ENCODE measurements at places on chromosomes 1 and 21.
A peak's percentile ranks its signal among the peaks of the same experiment; 100 is the strongest.

- DNase-seq = no peak
Observed at GRCh38 chr1:107954126-107954525, 10.9 kb downstream of the VAV3 start.

- no peak for DNase-seq
Observed at GRCh38 chr1:157585984-157586383, 11.9 kb downstream of the FCRL4 start.

GRCh38 chr1:41475859-41476567 lies 8.5 kb downstream of the EDN2 start:
- DNase-seq = no peak

GRCh38 chr1:119974013-119974412 lies 77.7 kb upstream of the ADAM30 start:
- no peak for DNase-seq

- no peak for DNase-seq
Observed at GRCh38 chr1:174815474-174815908, 184.3 kb upstream of the CACYBP start.

- DNase-seq = no peak
Observed at GRCh38 chr1:18253093-18253492, 145.5 kb downstream of the IGSF21 start.

GRCh38 chr1:23695667-23696066 lies 4.1 kb downstream of the RPL11 start:
- DNase-seq = no peak

DNA sequence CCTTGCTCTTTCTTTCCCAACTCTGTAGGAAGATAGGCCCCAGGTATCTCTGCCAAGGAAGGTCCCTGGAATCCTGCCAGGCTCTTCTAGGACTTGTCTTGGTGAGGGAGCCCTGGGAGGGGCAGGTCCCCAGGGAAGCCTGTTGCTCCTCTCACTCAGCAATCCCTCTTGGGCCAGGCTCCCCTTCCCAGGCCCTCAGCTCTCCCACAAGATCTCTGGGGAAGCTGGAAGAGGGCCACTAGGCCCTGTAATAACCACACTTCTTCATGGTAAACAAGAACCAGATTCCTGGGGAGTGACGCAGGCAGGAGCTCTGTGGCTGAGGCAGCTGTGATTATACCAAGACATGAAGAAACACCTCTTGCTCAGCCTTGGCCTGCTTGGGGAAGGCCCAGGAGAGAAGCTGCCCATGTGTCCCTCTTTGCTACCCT lies 9.9 kb upstream of the MAPKAPK2 start:
- no peak for DNase-seq

- DNase-seq = no peak
Observed at GRCh38 chr1:225258811-225259210, 169.0 kb downstream of the LBR start.

- no peak for DNase-seq
Observed at GRCh38 chr21:44381874-44382273, 28.5 kb downstream of the TRPM2 start.

DNA sequence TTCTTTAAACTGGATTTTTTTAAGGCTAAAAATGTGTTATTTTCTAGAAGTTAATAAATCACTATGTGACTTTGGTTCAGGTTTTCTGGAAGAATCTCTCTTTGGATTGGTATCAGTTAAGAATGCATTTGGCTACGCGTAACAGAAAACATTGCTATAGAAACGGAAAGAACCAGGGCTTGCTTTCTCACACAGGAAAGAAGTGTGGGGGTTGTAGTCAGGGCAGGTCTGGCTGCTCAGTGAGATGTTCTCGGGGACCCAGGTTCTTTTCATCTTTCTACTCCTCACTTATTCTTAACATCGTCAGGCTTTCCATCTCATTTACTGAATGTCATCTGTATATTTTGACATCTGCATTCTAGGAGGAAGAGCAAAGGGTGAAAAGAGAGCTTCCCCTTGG lies 191.4 kb downstream of the ZBTB18 start:
- DNase-seq = no peak

DNA sequence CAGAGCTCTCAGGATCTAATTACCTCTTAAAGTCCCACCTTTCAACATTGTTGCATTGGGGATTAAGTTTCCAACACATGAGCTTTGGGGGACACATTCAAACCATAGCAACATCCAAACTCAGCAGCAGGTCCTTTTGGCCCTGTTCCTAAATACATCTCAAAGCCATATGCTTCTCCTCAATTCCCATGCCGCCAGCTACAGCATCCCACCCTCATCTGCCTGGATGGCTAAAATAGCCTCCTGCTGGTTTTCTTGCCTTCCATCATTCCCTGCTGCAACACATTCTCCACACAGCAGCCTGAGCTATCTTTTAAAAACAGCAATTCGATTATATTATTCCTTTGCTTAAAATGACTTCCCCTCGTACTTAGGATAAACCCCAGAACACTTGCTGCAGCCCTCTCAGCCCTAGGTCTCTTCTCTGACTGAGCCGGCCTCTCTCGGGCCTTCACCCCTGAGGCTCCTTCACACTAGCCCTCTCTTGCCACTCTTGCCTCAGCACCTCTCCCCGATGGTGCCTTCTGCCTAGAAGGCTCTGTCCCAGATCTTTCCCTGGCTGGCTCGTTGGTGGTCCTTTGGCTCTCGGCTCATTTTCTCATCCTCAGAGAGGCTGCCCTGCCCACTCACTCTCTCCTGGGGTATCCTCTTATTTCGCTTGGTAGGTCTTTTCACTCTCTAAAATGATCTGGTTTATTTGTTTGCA lies 16.5 kb downstream of the MYBPH start:
- DNase-seq = no peak

DNA sequence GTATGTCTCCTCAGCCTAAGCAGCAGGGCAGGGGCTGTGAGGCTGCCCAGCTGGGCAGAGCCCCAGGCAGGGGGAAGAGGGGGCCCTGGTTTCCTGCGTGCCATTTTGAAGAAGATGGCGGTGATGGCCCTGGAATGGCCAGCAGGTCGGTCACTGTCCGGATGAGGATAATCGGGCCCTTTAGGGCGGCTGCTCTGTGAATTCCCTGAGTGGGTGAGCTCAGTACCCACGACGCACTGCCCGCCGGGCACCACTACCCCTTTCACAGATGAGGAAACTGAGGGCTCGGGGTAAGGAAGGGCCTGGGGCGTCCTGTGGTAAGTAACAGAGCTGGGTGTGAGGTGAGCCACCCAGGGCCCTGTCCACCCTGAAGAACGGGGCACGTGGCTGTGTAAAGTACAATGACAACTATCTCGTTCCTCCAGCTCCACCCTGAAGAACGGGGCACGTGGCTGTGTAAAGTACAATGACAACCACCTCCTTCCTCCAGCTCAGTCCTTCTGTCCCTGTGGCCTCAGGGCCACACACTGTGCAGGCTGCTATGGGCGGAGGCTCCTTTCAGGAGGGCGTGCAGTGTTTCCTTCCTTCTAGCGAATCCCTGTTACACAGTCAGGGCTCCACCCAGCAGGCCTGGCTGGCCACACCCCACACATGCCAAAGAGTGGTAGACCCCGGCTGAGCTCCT lies 23.2 kb downstream of the ITGB2 start:
- DNase-seq = no peak

DNA sequence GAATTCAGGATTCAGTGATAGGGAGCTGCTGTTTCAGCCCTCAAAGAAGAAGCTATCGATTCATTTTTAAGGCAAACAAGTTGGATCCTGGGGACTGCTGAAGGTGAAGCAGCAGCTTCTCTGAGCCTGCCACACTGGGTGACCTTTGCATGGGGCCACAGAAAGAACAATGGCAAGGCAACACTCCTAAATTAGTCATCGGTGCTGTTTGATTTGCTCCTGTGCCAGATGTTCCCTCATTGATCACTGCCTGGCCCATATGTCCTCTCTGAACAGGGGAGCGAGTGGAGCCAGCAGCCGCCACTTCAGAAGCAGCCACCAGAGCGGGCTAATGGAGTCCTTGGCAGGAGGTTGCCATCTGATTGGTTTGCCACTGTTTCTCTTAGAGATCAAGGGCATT lies 391.5 kb downstream of the NTNG1 start:
- no peak for DNase-seq

DNA sequence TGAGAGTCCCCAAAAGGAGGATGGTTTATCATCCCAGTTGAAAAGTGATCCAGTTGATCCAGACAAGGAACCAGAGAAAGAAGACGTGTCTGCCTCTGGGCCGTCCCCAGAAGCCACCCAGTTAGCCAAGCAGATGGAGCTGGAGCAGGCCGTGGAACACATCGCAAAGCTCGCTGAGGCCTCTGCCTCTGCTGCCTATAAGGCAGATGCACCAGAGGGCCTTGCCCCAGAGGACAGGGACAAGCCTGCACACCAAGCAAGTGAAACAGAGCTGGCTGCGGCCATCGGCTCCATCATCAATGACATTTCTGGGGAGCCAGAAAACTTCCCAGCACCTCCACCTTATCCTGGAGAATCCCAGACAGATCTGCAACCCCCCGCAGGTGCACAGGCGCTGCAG lies 43.3 kb downstream of the ZBTB17 start:
- no peak for DNase-seq

GRCh38 chr1:3463013-3463385 lies 8.5 kb downstream of the ARHGEF16 start:
- no peak for DNase-seq

- DNase-seq = no peak
Observed at GRCh38 chr1:184648856-184649201, 105.8 kb downstream of the EDEM3 start.

GRCh38 chr1:153777648-153778047 lies 2.4 kb downstream of the SLC27A3 start:
- DNase-seq = no peak

DNA sequence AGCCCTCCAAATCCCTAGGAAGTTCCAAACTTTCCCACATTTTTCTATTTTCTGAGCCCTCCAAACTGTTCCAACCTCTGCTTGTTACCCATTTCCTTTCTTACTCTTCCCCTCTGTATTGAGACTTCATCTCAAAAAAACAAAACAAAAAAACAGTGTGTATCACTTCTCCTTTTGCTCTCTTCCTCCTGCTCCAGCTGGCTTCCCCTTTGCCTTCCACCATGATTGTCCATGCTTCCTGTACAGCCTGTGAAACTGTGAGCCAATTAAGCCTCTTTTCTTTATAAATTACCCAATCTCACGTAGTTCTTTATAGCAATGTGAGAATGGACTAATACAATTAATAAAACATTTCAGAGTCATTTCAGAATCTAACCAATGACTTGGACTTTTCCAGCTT lies 69.6 kb upstream of the KRTAP19-8 start:
- DNase-seq = no peak

- DNase-seq = no peak
Observed at GRCh38 chr21:29893687-29894086, 46.1 kb downstream of the GRIK1 start.

DNA sequence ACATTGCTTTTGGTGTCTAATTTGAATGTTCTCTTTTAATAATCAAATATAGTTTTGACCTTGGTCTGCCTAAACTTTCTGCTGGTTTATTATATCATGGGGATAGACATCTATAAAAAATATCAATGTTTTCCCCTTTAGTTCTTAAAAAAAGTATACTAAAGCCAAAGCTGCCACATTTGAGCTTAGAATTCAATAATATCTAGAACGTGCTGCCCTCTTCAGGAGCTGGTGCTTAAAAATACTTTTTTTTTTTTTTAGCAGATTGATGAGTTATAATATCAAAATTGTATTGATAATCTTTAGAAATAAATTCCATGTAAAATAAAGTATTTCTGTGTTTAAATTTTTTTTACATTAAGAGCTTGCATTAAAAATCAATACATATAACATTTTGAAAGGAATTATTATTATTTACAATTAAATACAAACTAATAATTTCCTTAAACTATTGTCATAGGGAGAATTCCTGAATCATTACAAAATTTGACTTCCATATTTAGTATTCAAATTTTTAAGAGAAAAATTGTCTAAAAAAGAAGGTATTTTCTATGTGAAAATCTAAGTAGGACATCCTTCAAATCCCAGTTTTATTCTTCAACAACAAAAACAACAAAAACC lies 40.1 kb upstream of the ADGRL2 start:
- DNase-seq = no peak

DNA sequence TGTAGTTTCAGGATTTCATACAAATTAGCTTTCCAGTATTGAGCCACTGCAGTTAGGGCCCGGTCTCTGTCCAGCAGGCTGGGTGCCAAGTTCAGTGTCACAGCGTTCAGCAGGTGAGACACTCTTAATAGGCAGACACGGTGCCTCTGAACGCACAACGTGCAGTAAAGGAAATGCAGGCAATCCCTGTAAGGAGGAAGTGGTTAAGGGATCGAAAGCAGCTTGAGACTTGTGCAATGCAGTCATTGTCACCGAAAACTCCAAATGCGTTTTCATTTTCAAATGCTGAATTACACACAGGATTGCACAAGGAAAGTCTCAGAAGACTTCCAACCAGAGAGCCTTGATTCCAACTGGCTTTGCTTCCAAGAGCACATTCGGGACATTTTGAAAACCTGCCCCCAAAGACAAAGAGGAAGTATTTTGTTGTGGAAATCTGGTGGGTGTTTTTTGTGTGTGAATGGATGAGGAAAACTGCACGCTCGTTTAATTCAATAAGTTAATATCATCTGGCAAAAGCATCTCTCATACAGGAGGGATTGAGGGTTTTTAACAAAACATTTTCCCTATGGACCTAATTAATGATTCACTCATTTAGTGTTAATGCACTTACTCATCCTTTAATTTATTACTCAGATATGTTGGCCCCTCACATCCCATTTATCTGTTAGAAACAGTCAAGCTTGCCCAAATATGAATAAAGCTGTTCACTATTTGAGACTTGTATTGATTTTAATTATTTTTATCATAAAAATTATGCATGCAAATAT lies 61.6 kb downstream of the PTGS2 start:
- peak; percentile 51 for DNase-seq

DNA sequence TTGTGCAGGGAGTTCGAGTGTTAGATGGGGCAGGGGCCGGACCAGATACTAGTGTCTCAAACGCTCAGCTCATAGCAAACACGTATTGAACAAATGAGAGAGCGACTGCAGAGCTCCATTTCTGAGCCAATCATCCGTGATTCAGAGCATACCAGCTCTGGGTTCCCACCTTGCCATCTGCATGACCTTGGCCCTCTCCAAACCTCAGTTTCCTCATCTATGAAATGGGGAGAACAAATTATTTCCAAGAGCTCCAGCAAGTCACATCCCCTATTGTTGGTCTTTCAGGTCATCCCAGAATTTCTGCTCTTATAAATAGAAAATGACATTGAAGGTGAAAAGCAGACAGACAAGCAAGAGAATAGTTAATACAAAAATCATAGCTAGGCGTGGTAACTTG lies 10.2 kb upstream of the RUNX3 start:
- no peak for DNase-seq

GRCh38 chr1:67184838-67185421 lies 18.7 kb downstream of the IL23R start:
- DNase-seq = no peak

GRCh38 chr1:228827019-228827418 lies 91.7 kb downstream of the RHOU start:
- DNase-seq = no peak

GRCh38 chr1:37663426-37664000 lies 28.8 kb upstream of the CDCA8 start:
- no peak for DNase-seq

All from activated T-cell treated with anti-CD3 and anti-CD28 coated beads, Interleukin-2, amount 50 U/mL, for 72 hours (primary cell).